ENCODE measurements at places on chromosomes 5 and 9.

DNA sequence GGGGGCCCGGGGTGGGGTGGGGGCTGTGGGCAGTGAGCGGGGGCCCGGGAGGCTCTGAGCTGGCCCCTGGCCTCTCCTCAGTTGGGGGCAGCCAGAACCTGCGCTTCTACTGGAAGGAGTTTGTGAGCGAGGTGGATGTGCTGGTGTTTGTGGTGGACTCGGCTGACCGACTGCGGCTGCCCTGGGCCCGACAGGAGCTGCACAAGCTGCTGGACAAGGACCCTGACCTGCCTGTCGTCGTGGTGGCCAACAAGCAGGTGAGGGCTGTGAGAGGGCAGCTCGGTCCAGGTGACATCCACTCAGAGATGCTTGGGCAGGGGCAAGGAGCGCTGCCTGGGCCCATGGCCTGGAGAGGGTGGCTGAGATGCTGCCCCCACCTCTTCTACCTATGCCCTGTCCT lies 3.4 kb downstream of the ARL10 start:
- DNase-seq = no peak

GRCh38 chr9:136107155-136107952 lies 11.3 kb downstream of the TMEM250 start:
- DNase-seq = no peak

GRCh38 chr5:133311176-133311575 lies 259.4 kb downstream of the HSPA4 start:
- no peak for DNase-seq

DNA sequence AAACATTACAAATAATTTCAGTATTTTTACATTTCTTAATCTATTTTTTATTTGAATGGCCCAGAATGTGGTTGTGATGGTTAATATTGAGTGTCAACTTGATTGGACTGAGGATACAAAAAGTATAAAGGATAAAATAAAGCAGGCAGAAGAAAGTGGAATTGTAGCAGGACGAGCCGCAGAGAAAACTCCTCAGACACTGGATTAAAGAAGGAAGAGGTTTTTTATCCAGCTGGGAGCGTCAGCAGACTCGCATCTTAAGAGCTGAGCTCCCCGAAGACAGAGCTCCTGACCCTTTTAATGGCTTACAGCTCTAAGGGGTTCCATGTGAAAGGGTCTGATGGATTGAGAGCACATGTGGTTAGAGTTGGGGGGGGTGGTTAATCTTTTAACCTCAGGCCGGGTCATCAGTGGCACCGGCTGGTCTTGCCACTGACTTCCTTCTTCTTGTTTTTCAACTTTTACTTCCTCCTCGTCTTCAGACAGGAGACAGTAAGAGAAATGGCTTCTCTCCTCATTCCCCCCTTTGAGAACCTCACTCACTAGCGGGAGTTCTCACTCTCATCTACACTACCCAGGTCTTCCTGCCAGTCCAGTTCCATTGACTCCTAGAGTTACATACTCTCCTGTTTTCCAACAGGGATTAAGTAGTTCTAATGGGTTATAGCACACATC lies 80.0 kb downstream of the TMEM161B start:
- DNase-seq = no peak

DNA sequence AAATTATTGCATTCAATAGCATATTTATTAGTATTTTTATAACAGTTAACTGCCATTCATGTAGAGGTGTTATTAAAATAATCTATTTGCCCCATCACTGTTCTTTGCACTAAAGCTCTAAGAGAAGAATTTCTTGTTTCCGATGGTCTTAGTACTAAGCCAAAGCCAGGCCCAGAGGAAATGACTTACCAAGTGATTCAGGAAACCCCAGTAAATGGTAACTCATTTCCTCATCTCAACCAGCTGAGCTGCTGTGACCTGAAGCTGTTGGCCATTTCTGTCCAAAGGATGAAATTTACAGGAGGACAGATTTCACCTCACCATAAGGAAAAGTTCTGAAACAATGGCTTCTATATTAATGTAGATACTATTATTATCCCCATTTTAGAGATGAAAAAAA lies 117.0 kb downstream of the PIK3R1 start:
- no peak for DNase-seq

GRCh38 chr5:86374611-86375010 lies 243.1 kb upstream of the COX7C start:
- DNase-seq = no peak

- no peak for DNase-seq
Measured at GRCh38 chr5:66329078-66329477, 185.0 kb downstream of the SREK1 start.

- DNase-seq = no peak
Measured at GRCh38 chr9:70994582-70994981, 126.8 kb downstream of the TRPM3 start.

GRCh38 chr9:135087899-135088347 lies 455 bp downstream of the OLFM1 start:
- no peak for DNase-seq

DNA sequence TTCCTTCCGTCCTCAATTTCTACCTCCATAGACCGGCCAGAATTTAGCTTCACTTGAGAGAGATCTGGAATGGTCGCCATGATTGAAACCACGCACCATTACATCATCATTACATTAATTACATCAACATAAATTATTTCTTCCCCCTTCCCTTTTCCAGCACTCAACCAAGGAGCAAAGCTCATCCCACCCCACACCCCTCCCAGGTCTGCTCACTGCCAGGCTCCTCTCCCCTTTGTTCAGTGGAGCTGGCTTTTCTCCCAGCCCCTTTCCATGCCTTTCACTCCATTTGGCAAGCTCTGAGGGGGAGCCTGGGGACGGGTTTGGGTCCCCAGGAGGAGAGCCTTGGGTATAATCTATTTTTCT lies 8.4 kb downstream of the RACK1 start:
- DNase-seq = no peak

- no peak for DNase-seq
Measured at GRCh38 chr5:73121119-73121463, 716 bp downstream of the TMEM171 start.

- DNase-seq = no peak
Measured at GRCh38 chr9:117407436-117408022, 7.3 kb downstream of the ASTN2 start.

GRCh38 chr5:66440202-66440680 lies 156.0 kb upstream of the MAST4 start:
- DNase-seq = no peak

DNA sequence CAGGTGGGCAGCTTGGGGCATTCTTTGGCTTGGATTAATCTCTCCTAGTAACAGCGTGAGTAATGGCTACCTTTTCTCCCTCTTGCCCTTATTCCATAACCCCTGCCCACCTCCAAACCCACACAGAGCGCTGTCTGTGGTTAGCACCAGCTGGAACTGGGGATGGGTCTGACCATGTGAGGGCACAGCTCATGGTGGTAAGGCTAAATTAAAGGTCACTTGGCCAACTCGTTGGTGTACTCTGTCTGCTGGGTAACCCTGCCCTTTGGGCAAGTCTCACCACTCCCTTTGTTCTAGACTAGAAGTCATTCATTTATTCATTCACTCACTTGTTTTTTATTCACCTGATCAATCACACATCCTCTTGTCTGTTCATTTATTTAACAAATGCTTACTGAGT lies 27.8 kb downstream of the PPARGC1B start:
- DNase-seq = no peak

GRCh38 chr9:116646661-116647514 lies 40.2 kb upstream of the TRIM32 start:
- DNase-seq = peak; percentile 48

GRCh38 chr9:21710548-21711191 lies 91.8 kb upstream of the MTAP start:
- no peak for DNase-seq

- DNase-seq = no peak
Measured at GRCh38 chr5:152178350-152178699, 226.8 kb downstream of the NMUR2 start.

DNA sequence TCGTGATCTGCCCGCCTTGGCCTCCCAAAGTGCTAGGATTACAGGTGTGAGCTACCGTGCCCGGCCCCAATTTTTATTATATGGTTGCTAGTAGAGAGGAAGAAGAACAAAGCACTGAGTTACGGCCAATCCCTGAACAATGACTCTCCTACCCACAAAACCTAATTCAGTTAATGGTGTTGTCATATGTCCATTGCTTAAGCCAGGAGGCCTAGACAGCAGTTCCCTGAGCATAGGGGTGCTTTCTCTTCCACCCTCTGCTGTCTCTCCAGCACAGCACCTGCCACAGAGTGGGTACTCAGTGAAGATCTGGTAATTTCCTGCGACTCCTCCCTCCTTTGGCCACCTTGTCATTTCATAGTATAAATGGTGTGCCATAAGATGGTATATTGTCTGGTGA lies 21.4 kb upstream of the LTC4S start:
- DNase-seq = no peak

DNA sequence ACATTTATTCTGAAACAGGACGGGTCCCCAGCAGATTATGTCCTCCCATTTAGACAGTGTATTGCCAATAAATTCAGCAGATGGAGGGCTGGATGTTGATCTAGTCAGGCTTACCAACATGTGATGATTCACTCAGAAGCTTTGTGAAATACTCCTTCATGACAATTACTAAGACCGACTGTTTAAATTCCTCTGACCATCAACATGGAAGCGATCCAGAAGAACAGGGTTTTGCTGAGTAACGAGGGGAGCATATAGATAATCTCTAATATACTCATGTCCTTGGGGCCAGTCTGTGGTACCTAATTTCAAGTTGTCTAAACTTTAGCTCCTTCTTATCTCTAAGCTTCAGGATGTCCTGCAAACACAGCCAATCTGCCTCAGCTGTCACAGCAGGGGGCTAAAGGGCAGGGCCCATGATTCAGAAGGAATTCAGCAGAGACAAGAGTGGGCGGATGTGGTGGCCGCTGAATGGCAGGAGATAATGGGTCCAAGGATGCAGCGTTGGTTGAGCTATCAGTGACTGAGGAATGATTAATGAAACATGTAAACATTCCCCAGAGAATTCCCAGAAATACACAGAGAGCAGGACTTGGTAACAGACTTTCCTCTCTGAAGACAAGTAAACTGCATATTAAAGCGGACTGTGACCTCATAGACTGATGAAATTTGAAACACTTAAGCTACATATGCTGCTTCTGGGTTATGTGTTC lies 109.4 kb downstream of the ANKRD55 start:
- DNase-seq = no peak

DNA sequence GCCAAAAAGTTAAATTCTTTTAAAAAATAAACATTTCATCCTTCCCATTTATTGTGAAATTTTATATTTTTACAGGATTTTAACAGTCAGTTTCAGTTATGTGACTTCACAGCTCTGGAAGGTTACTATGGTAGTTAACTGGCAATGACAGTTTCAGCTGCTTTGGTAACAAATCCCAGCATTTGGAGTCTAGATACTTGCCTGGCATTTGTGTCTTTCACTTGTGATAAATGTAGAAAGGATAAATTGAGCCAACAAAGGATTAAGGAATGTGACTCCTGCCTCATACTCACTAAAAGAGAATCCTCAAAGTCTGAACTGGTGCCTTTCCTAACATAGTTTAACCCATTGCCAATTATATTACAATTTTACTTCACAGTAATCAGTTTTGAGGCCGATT lies 315.5 kb downstream of the FER start:
- DNase-seq = no peak

DNA sequence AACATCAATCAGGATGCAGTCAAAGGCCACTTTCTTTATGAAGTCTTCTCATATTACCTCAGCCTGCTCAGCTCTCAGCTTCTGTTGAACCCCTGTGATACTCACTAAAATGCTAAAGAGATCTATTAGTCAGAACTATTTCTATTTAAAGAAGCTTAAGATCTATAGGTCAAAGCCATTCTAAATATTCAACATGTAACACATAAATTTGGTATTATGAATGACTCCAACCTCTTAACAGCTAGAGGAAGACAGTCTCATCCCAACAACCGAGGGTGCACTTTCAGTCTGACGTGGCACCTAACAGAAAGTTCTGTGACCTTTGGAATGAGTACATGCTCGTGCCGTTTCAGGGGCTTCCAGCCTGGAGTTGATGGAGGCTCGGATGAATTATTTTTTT lies 301.5 kb upstream of the VLDLR start:
- DNase-seq = no peak

DNA sequence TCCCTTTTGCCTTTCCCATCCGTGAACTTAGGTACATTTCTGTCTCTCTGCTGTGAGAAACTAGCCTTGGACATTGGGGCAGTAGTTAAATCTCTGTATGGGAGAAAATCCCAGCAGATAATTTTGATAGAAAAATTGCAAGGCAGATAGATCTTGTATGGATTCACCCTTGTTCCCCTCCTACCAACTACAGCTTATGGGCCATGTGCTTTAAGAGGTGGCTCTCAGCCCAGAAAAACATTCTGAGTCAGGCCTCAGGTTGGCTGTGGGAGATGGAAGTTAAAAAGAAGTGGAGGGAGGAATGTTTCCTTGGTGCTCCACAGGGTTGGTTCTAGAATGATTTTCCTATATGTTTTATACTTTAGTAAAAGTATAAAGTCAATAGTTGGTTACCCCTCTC lies 1.4 kb upstream of the KDM3B start:
- no peak for DNase-seq

- no peak for DNase-seq
Measured at GRCh38 chr9:72039532-72039931, 20.9 kb downstream of the C9orf57 start.

DNA sequence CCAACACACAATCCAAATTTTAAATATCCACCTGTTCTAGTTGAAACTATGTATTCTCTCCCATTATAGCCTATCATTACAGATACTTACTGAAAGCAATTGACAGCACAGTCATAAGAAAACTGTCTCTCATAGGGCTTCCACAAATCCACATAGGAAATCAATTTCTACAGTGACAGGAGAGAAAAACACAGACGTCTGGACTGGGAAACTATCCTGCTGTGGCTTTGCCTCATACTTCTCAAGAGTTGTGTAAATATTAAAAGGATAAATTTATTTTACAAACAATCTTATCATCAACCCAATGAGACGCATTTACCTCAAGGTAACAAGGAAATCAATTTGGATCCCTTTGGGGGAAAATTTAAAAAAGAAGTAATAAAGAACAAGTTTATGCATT lies 517.5 kb downstream of the EFNA5 start:
- DNase-seq = no peak

- no peak for DNase-seq
Measured at GRCh38 chr9:4207123-4207875, 92.6 kb downstream of the GLIS3 start.

DNA sequence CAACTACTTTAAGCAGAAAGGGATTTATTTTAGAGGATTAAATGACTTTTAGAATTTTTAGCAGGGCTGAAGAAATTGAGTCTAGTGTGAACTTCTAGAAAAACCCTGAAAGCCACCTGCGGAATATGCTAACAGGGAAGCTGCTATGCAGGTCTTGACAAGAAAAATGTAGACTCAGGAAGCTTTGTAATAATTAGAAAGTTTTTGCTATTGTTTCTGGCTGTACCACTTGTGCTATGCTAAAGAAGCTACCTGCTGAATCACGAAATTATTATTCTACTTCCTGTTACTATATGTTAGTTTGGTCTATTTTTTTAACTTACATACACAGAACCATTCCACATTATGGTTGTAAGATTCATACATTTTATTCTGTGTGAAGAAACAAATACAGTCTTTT lies 74.0 kb upstream of the CHSY3 start:
- no peak for DNase-seq

DNA sequence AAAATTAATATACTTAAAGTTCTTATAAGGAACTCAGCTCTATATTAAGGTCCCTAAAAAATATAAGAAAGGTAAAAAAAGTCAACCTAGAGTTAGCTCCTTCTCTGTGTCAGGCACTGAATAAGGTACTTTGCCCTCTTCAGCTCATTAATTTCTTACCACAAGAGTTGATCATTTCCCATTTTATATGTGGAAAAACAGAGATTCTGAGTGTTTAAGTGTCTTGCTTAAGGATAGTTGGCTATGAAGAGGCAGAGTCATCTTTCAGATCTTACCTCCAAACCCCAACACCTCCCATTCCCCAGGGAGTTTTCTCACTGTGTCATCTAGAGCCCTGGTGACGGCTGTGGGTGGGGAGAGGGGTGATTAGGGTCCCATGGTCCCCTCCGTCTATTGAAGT lies 40.6 kb downstream of the INSYN2B start:
- DNase-seq = no peak

Measured in hippocampal formation (tissue), 2 donors.